ENCODE measurements at places on chromosomes 1 and 21. TPM values are rescaled to one million over a fixed set of nuclear protein-coding genes. Genes with fewer than 3 reads are reported as not detected.

Gene CAPN8
- polyA plus RNA-seq = not detected

Gene ATAD3A
- 34.0 TPM for polyA plus RNA-seq

Gene CRNN
- polyA plus RNA-seq = not detected

Gene AIRE
- 0.05 TPM for polyA plus RNA-seq

DNA sequence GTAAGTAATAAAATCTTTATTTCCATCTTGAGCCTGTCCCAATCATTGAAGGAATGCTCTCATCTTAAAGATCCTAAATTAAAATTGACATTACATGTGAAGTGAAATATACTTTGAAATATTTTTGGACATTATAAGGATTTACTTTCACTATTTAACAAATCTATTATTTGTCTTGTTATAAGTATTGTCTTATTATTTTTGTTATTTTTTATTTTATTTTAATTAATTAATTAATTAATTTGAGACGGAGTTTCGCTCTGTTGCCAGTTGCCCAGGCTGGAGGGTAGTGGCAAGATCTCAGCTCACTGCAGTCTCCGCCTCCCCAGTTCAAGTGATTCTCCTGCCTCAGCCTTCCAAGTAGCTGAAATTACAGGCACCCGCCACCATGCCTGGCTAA, 343.2 kb downstream of the DPYD start:
- no peaks in the 10 kb centered on the region for H3K36me3 ChIP-seq
- H3K27me3 ChIP-seq = no peaks in the 10 kb centered on the region
- no peak overlapping the region for H3K27ac ChIP-seq
- DNase-seq = no peak
- peaks cover 4% of the 10 kb centered on the region for H3K4me1 ChIP-seq
- no peak overlapping the region for H3K4me3 ChIP-seq

- peak overlapping the region; percentile 76 for H3K27ac ChIP-seq
- DNase-seq = no peak
- H3K4me3 ChIP-seq = no peak overlapping the region
- peaks cover 39% of the 10 kb centered on the region for H3K4me1 ChIP-seq
- 0 out of 2 replicates have a peak, but pooled peaks cover 2% of the 10 kb centered on the region for H3K36me3 ChIP-seq
- no peaks in the 10 kb centered on the region for H3K27me3 ChIP-seq
Measured at GRCh38 chr1:201938440-201939035, 7.8 kb downstream of the LMOD1 start.

Gene RNASEL
- 1.8 TPM for polyA plus RNA-seq

GRCh38 chr1:203907901-203908300, 46.5 kb downstream of the SNRPE start:
- no peak overlapping the region for H3K4me3 ChIP-seq
- no peaks in the 10 kb centered on the region for H3K36me3 ChIP-seq
- DNase-seq = peak; percentile 51
- H3K27ac ChIP-seq = peak overlapping the region; percentile 52

Gene SELL
- polyA plus RNA-seq = not detected

Gene RASSF5
- 1.1 TPM for polyA plus RNA-seq

- H3K4me1 ChIP-seq = no peaks in the 10 kb centered on the region
- H3K36me3 ChIP-seq = no peaks in the 10 kb centered on the region
- DNase-seq = peak; percentile 46
- H3K27ac ChIP-seq = no peak overlapping the region
- no peaks in the 10 kb centered on the region for H3K27me3 ChIP-seq
Measured at GRCh38 chr1:234108921-234109320, 204.4 kb downstream of the SLC35F3 start.

DNA sequence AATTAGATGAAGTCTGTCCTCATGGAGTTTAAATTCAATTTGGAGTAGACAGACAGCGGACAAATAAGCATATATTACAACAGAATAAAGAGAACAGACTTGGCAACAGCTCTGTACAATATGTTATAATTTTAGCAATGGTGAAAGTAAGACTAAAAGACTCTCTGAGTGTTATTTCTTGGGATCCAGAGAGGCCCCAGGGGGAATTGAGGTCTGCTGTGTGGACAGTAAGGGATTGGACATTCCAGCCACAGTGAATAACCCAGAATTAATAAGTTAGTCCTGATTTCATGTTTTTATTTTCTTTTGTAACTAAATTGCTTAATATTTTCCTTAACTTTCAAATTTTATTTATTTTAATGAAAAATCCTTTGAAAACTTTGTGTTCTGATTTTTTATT, 101.7 kb downstream of the PATJ start:
- no peaks in the 10 kb centered on the region for H3K27me3 ChIP-seq
- H3K36me3 ChIP-seq = no peaks in the 10 kb centered on the region
- no peak for DNase-seq
- H3K27ac ChIP-seq = no peak overlapping the region

- H3K27ac ChIP-seq = no peak overlapping the region
- H3K36me3 ChIP-seq = no peaks in the 10 kb centered on the region
- H3K27me3 ChIP-seq = no peaks in the 10 kb centered on the region
- DNase-seq = no peak
- H3K4me1 ChIP-seq = no peaks in the 10 kb centered on the region
- H3K4me3 ChIP-seq = no peak overlapping the region
Measured at GRCh38 chr1:185342672-185343259, 25.7 kb upstream of the IVNS1ABP start.

GRCh38 chr1:6646499-6647148, 22.0 kb downstream of the THAP3 start:
- peak; percentile 54 for DNase-seq
- H3K4me3 ChIP-seq = no peak overlapping the region
- peaks cover 32% of the 10 kb centered on the region for H3K36me3 ChIP-seq
- H3K4me1 ChIP-seq = no peaks in the 10 kb centered on the region

Data from IMR-90 (cell line).